A172 (cell line): ENCODE measurements at places on chromosomes 13 and 19. TPM values are rescaled to one million over a fixed set of nuclear protein-coding genes. Genes with fewer than 3 reads are reported as not detected.

OVOL3 gene
- not detected in 2 replicates for total RNA-seq

- no peak for DNase-seq
Measured at GRCh38 chr19:7663706-7664105, 5.1 kb upstream of the RETN start.

FBXO17 gene
- total RNA-seq, result 15.1 and 21.9 TPM in 2 replicates

- DNase-seq, result no peak
Measured at GRCh38 chr19:2123682-2124387, 27.1 kb downstream of the IZUMO4 start.

GRCh38 chr19:56319991-56320390 is 5.4 kb upstream of the ZSCAN5A start:
- no peak for DNase-seq

ZNF560 gene
- not detected in 2 replicates for total RNA-seq

- DNase-seq, result no peak
Measured at GRCh38 chr13:50214514-50214913, 199.3 kb downstream of the KCNRG start.

GRCh38 chr19:41551212-41551610 is 24.8 kb upstream of the CEACAM21 start:
- DNase-seq, result no peak

DNA sequence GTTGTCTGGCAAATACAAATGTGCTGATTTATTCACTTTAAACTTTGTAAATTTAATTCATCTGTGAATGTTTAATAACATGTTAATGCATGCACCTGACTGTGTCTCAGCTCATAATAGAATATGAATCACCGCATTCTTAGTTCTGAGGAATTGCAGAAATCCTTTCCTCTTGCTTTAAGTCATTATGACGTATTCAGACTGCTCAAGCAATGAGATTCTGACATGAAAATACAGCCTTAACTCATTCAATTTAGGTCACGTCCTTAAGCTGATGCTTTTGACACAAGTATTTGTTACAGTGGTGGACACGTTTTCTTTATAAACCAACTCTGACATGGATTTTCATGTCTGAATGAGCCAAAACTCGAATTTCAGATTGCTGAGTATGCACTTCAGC is 541.0 kb upstream of the KLF12 start:
- DNase-seq, result peak; percentile 6

SULT2A1 gene
- total RNA-seq, result not detected in 2 replicates

CYP4F8 gene
- total RNA-seq, result not detected in 2 replicates

GRCh38 chr13:112812306-112813055 is 122.6 kb downstream of the ATP11A start:
- DNase-seq, result no peak

EBI3 gene
- 6.4 and 8.1 TPM in 2 replicates for total RNA-seq

FLT1 gene
- total RNA-seq, result 5.5 and 7.5 TPM in 2 replicates

- no peak for DNase-seq
Measured at GRCh38 chr13:33722216-33722915, 95.6 kb upstream of the RFC3 start.

PLPPR3 gene
- 7.5 and 12.7 TPM in 2 replicates for total RNA-seq
